ENCODE measurements at places on chromosomes 1 and 21.

DNA sequence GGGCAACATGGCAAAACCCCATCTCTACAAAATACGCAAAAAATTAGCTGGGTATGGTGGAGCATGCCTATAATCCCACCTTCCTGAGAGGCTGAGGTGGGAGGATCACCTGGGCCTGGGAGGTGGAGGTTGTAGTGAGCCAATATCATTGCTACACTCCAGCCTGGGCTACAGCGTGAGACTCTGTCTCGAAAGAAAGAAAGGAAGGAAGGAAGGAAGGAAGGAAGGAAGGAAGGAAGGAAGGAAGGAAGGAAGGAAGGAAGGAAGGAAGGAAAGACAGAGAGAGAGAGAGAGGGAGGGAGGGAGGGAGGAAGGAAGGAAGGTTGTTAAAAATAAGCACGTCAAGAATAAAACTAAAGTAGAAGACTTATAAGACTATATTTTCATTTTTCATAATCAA lies 17.0 kb upstream of the ATP1A1 start:
- DNase-seq: no peak

DNA sequence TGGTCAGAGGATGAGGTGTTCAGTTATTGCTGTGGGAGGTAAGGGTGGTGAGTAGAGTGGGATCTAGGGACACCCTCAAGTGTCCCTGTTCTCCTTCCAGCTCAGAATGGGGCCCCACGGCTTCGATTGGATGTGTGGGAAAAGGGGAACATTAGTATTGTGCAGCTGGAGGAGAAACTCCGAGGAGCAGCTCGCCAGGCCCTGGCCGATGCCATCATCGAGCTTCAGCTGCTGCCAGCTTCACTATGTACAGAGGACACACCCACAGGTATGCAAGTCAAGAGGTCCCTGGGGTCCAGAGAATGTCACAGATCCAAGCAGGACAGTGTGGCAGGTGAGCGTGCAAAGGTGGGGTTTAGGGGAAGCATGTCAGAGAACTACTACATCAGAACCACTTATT lies 13.9 kb downstream of the HYI start:
- no peak for DNase-seq

DNA sequence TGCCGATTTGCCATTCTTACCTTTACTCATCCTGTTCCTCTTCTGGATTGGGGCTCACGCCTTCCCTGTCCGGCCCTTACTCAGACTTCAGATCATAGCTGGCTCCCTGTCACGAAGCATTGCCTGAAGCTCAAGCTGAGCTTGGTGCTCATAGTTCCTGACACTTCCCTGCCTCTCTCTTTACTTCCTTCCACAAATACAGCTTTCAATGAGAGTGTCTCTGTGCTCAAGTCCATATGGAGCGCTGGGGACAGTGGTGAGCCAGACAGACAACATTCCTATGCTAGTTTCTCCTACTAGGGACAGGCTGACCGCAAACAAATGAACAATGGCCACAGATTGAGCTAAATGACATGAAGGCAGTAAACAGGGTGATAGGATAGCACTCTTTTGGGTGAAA lies 38.1 kb downstream of the HHAT start:
- no peak for DNase-seq

DNA sequence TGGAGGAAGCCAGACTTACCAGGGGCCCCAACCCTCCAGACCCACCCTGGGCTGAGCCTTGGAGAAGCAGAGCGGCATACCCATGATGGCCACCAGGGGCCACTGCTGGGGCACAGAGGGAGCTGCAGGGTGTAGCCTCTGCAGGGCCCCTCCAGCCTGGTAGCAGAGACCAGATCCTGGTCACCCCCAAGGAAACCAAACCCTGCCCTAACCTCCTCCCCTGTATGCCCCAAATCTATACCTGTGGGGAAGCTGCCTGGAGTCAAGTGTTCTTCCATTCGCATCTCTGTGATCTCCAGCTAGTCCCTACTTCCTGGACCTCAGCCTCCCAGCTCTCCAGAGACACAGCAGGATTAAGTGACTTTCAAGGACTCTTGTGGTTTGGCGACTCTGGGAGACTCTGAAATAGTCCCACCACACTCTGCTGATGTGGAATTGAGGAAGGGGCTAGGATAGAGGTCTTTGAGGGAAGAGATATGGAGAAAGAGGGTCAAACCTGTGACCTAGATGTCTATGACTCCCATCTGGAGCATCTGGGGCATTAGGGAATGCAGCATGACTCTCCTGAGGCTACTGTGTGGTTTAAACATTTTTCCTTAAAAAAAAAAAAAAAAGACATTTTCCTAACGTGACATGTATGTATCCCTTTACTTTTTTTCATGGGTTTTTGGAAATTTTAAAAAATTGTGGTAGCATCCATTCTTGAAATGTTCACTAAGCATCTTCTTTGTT lies 119.2 kb upstream of the IPO9 start:
- DNase-seq: no peak

DNA sequence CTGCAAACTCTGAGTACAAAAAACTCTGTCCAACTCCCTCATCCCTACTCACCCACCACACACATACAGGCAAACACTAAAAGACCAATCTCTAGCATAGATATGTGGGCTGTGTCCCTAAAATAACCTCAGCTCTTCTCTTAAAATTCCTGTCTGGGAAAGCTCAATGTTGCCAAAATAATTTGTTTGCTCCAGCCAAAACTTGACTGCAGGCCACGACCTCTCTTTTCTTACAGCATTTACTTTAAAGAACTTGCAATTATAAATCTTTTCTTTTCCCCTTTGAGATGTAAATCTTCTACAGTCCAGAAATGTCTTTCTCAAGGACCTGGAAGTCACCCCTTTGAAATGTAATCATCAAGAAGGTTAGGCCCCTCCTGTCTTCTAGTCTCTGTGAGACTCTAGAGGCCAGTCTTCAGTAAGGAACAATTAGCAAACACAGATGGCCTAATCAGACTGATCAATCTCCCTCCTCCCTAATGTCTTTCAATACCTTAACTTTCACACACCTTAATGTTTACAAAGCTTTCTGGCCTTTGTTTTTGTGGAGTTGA lies 483.6 kb upstream of the RGS18 start:
- no peak for DNase-seq

DNA sequence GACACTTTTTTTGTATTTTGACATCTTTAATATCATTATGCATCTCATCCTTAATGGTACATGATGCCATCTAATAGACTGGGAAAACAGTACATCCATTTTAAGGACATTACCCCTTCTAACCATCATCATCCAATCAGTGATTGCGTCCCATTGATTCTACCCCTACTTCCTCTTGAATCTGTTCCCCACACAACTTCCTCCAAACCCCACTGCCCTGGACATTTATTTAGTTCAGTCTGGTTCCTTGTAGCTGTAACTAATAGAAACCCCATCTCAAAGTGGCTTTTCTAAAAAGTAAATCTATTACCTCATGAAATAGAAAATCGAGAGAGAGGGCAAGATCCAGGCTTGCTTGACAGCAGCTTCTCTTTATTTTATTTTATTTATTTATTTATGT lies 2.1 kb upstream of the ITLN1 start:
- no peak for DNase-seq

DNA sequence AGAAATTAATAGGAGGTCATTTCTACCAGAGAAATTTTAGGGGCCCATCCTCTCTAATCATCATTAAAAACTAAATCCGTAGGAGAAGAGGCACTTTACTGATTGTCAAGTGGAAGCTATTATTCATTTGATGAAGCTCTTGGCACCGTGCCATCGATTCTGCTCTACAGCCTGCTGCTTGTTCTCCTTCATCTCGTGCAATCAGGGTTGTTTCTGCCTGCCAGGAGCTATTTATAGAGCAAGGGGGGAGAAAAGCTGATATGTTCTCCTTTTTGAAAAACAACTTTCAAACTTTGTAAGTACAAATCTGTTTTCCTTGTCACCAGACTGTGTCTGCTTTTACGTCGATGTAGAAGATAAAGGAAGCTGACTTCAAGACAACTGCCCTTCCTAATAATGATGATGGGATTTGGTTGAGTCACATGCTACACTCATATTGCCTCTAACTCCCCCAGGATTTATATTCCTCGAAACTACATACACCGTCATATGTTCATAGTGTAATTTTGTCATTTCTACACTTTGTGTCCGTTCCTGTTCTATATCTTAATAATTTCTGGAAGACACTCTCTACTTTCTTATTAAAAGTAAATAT lies 169.6 kb upstream of the LHX8 start:
- no peak for DNase-seq

- no peak for DNase-seq
These were observed 104.3 kb upstream of the KRTAP19-8 start for GRCh38 chr21:31142600-31142999.

DNA sequence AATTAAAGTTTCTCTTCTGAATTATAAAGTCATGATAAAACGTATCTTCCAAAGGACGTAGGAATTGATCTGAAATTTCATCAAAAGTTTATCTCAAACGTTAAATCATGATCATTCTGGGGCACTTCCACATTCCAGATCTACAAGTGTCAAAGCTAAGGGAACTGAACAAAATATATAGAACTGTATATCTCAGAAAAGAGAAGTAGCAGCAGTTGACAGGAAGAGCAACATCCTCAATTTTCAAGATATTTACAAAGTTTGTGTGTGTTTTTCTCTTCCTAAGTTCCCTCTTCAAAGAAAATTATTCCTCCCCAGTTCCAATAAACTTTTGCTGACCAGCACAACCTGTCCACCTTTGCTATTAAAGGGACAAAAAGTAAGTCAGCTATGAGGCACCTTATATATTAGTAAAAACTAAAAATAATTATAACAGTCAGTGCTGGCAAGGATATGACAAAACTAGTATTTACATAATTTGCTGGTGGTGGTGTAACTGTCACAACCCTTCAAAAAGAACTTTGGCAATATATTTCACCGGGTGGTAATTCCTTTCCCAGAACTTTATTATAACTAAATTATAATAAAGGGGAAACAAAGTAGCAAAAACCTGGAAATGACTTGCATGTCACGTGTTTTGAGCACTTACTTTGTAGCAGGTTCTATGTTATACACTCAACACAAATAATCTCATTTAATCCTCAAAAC lies 38.5 kb upstream of the EYA3 start:
- DNase-seq: no peak

- DNase-seq: peak; percentile 95
These were observed 3.0 kb upstream of the ID3 start for GRCh38 chr1:23562137-23562876.

- peak; percentile 93 for DNase-seq
These were observed 7.2 kb downstream of the ATP1B1 start for GRCh38 chr1:169113613-169114119.

- no peak for DNase-seq
These were observed 163.1 kb downstream of the KCNJ6 start for GRCh38 chr21:37753122-37753599.

DNA sequence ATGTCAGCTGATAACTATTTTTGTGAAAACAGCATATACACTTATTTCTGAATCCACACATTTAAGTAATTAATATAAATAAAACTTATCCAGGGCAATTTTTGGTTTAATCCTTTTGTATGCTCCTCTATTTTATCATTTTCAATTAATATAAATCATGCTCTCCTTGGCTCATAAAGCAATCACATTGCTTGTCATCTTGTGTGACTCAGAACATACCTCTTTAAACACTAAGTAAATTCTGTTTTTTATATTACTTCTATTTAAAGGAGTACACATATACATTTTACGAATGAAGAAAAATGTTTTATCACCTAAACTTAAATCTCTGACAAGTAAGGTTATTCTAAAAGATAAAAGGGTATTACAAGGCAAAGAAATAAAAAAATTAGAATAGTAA lies 175.3 kb downstream of the USH2A start:
- no peak for DNase-seq

- DNase-seq: no peak
These were observed 3.3 kb upstream of the CD55 start for GRCh38 chr1:207318072-207318619.

GRCh38 chr1:3247521-3248121 lies 178.6 kb downstream of the PRDM16 start:
- no peak for DNase-seq

DNA sequence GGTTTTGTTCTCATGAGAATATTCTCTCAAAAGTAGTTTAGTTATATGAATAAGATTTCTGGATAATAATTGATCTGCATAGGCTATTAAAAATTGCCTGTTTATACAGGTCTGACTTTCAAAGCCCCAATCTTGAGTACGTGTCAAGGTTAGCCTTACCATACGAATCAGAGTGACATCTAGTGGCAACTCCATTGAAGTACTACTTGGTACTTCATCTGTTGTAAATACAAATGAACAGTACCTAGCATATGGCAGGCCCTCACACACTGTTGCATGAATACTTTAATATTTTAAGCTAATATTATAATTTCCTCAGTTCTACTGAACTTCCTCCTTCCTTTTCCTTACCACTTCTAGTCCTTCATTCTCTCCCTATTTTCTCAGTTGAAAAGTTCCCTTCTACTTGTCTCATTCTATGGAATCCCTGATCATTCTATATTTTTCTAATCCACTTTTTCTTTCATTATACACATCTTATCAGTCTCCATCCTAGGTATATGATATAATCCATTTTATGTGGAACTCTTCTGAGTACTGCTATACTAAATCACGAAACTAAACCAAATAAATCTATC lies 101.2 kb downstream of the AKT3 start:
- peak; percentile 62 for DNase-seq

- DNase-seq: no peak
These were observed at the start of gene SCP2 for GRCh38 chr1:52927212-52928014. Gene SCP2, plus strand, starts transcription at chr1:52927276. Its CDS starts 121 bp downstream, at chr1:52927397.

All from non-pigmented ciliary epithelial cell (primary cell).